ENCODE measurements at places on chromosomes 4 and X.

GRCh38 chrX:22987452-22987851 is 12.3 kb upstream of the DDX53 start:
- no peak for DNase-seq

- DNase-seq = no peak
These were observed 213.1 kb upstream of the FAT1 start for GRCh38 chr4:186936496-186937375.

- no peak for DNase-seq
These were observed 9.0 kb downstream of the USO1 start for GRCh38 chr4:75733369-75733768.

DNA sequence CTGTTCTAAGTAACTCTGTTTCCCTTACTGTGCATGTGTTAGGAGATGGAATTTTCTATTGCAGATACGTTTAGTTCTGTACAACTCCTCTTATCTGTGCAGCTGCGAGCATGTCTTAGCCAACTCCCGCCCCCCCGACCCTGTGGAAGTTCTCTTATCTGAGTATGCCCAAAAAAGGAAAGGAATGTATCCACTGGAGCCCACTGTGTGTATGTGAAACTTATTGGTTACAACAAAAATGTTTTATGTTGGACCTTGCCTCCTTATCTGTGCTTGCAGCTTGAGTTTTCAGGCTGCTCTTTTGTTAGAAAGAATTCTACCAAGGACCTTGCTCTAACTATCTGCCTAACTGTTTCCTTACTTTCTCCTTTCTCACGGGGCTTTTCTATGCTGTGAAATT is 24.2 kb upstream of the DCAF8L2 start:
- DNase-seq = no peak

DNA sequence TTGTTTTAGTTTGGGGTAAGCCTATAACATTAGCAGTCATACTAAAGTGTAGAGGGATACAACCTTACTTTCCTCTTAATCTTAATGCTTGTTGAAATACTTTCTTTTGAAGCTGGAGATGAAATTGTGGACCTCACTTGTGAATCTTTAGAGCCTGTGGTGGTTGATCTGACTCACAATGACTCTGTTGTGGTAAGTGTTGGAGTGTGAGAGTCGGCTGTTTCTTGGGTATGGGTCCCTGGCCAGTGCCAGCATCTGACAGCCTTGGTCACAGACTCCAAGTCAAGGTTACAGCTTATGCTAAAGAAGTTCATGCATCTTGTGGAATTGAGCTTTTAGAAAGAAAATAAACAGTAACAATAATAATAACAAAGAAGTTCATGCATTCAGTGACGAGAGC is 31.6 kb downstream of the RNF4 start:
- DNase-seq = no peak

DNA sequence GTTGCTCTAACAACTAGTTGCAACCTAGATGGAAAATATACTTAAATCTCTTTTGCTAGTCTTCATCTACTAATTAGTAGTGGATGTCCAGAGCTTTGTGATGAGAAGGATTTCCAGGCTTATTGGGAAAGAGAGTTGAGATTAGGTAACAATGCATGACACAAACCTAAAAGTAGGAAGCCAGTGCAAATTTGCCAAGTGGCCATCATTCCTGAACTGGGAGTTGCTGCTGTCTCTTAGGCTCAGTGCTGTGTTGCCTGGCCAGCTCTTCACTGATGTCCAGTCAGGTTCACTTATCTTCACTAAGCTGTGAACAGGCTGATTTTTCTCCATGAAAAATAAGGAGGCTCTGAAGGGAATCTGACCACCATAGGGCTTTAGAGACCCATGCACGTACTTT is 105.6 kb upstream of the AMOT start:
- DNase-seq = no peak

DNA sequence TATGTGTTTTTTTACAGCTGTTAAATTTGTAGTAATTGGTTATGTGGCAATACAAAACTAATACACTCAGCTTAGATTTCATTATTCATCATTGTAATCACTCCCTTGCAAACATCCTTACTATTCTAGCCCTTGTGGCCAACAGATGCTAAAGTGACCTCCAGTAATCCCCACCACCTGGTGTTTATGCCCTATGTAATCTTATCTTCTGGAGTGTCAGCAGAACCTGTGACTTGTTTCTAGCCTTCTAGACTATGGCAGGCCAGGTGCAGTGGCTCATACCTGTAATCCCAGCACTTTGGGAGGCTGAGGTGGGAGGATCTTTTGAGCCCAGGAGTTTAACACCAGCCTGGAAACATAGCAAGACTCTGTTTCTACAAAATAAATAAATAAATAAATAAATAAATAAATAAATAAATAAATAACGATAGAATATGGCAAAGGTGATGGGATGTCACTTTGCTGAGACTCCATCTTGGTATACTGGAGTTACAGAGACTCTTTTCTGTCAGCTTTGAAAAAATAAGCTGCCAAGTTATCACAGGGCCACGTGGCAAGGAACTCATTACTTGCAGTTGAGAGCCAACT is 12.3 kb upstream of the TSR2 start:
- DNase-seq = no peak

DNA sequence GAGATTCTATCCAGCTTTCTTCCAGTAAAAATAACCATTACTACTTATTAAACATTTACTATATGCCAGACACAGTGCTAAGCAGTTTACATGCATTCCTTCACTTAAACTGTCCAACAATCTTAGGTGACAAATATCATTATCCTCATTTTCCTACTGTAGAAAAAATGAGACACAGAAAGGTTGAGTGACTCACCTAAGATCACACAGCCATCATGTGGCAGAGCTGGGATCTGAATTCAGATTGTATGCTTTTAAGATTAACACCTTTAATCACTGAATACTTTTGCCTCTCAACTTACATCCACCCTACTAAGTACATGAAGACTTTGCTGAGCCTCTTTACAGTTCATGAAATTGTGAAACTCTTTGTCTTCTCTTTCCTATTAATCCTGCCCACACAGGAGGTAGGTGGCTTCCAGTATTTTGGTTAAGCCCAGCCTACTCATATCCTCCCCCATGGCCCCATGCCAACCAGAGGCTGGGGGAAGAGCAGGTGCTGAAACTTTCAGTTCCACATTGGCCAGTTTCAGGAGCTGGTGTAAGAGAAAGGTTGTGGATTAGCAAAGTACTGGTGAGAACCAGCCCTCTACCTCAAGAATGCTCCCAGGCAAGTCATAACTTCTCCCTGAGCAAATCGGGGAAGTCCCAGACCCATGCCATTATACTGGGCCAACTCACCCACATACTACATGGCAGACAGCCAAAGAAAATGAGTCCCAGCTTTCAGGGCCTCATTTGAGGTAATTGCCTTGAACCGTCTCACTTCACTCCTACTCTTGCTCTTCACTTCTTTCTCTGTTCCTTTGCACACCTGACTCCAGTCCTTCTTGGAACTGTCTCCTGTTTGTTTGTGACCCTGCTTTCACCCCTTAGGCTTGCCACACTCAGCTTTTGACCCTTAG is 211.1 kb downstream of the GUCY2F start:
- no peak for DNase-seq

GRCh38 chr4:5928274-5928673 is 35.4 kb upstream of the CRMP1 start:
- DNase-seq = no peak

DNA sequence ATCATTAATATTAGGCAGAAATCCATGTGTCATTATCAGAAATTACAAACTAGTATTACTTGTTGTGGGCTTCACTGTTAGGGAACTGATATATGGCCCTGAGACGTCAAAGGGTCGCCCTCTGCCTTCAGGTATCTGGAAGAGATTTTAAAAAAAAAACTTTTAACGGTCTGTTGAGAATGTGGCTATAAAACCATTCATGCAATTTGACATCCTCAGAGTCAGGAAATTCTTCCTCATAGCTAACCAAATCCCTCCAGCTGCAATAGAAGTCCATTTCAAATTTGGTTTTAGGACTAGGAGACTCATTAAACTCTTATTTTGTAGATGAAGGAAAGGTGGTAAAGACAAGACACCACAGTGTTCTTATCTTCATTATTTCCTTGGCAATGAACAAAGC is 194.2 kb upstream of the NOCT start:
- no peak for DNase-seq

GRCh38 chr4:101238706-101239105 is 108.6 kb downstream of the PPP3CA start:
- no peak for DNase-seq

- DNase-seq = no peak
These were observed 6.7 kb downstream of the DOCK11 start for GRCh38 chrX:118502161-118502789.

GRCh38 chr4:2933566-2934076 is 29.6 kb downstream of the NOP14 start:
- DNase-seq = no peak

- DNase-seq = peak; percentile 40
These were observed 126.3 kb downstream of the AASDH start for GRCh38 chr4:56261027-56261426.

DNA sequence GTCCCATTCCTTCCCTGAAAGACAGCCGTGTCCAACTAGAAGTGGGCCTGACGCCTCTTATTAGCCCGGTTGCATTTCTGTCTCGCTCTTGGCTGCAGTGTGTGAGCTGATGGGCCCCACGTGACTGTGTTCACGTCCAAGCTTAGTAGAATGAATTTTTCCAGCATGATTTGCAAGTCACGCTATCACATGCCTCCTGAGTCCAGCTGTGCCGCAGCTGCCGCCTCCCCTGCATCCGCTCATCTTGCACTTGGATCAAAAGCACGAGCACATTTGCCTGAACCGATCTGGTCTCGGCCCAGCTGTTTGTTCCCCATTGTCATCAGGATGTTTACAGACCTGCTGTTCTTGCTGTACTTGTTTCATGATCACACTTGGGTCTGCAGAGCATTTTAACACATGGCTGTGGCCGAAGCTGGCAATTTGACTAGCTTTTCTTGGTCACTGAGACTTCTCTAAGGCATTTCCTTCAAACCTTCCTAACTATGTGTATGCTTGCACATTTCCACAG is 126.5 kb downstream of the KIT start:
- no peak for DNase-seq

DNA sequence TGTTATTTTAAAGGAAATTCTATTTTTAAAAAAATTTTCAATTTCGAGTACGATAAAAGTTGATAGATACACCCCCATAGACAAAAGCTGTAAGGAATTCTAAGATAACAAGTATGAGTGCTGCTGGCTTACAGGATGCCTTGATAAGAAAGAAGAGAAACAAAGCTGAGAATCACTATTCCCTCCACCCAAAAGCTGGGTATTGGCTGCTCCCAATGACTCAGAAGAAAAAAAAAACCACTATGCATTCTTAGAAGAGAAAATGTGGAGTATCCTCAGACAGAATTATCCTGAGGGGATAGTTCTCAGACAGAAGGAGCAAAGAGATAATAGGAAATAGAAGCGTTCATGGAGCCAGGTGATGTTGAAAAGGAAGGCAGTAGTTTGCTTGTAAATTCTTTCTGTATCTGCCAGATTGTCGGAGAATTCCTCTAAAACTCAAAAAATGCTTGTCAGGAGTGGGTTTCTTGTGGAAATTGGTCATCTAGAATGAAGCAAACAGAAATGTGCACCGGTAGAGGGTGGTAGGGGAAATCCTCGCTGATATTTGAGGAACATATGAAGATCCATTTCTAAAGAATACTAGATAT is 217.5 kb upstream of the ADAMTS3 start:
- no peak for DNase-seq

DNA sequence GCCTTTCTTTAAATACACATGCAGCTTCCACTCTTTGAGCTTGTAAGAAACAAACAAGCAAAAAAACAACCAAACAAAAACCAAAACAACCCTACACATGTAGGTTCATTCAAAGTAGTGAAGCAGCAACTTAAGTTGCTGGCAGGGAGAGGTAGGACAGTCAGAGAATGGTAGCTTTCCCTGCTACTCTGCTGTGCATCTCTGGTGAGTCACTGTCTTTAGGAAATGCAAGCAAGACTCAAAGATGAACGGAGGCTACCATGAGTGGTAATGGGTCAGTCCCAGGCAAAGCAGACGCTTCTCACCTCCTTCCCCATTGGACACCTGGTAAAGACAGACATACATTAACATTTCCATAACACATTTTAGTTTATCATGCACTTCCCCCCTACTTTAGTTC is 43.2 kb downstream of the PGRMC2 start:
- no peak for DNase-seq

- no peak for DNase-seq
These were observed 17.4 kb downstream of the ARHGAP24 start for GRCh38 chr4:85492336-85492735.

GRCh38 chr4:55346851-55347255 is 811 bp downstream of the SRD5A3 start:
- no peak for DNase-seq

- DNase-seq = no peak
These were observed 4.9 kb downstream of the EREG start for GRCh38 chr4:74369855-74370254.

DNA sequence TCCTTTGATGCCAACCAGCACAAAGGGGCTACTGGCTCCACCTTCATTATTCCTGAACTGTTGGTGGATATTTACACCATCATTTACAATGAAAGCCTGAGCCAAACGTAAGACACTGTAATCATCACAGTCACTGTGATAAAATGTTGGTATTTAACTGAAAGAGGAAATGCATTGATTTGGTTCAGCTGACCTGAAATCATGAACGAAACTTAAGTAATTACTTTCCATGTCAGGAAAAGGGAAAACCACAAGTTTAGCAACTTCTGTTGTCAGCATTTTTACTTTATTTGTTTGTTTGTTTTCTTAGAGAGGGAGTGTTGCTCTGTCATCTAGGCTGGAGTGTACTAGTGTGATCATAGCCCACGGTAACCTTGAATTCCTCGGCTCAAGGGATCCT is 247.8 kb upstream of the FAM47A start:
- DNase-seq = no peak

- no peak for DNase-seq
These were observed 1024.0 kb upstream of the PABPC4L start for GRCh38 chr4:135225551-135225950.

- no peak for DNase-seq
These were observed 9.5 kb downstream of the CSTF2 start for GRCh38 chrX:100829730-100830129.

DNA sequence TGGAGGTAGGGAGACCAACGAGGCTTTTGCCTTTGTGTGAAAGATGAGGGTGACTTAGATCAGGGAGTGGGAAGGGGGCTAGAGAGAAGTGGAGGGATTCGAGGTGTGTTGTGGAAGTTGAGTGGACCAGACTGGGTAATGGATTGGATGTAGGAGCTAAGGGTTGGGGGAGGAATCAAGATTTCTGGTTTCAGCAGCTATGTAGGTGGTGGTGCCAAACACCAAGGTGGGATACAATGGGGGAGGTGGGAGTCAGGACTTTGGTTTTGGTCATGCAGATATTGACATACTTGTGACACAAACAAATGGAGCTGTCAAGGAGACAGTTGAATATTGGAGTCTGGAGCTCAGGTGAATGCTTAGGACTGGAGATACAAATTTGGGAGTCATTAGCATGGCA is 71.0 kb downstream of the TSC22D3 start:
- no peak for DNase-seq

Measured in vagina (tissue), 2 donors.